ENCODE measurements at places on chromosomes 1 and 21.
A peak's percentile ranks its signal among the peaks of the same experiment; 100 is the strongest.

DNA sequence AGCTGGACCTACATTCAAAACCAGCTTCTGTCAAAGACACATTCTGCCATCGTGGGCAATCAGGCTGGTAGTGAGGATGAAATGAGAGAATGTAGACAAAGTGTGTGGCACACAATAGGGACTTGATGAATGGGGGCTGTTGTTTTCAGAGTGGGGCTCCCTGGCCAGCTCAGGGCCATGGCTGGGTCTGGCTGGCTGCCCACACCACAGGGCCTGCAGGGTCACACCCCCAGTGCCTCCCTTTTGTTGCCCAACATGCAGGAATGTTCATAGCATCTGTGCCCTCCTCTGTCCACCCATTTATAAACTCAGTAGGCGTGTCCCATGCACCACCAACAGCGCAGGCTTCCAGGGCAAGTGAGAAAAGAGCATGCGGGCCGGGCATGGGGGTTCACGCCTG lies 20.8 kb upstream of the ECE1 start:
- DNase-seq, result no peak

- peak; percentile 59 for DNase-seq
Measured at GRCh38 chr1:17369466-17369865, 2.5 kb upstream of the PADI6 start.

GRCh38 chr1:44870096-44870495 lies 27.0 kb upstream of the PTCH2 start:
- no peak for DNase-seq

GRCh38 chr1:78145105-78145580 lies 99.4 kb downstream of the GIPC2 start:
- DNase-seq, result peak; percentile 65

- no peak for DNase-seq
Measured at GRCh38 chr21:19228226-19228625, 824.6 kb upstream of the TMPRSS15 start.

GRCh38 chr1:28194326-28195035 lies 18.0 kb upstream of the PTAFR start:
- DNase-seq, result no peak

- DNase-seq, result no peak
Measured at GRCh38 chr1:192557841-192558595, 17.6 kb upstream of the RGS1 start.

DNA sequence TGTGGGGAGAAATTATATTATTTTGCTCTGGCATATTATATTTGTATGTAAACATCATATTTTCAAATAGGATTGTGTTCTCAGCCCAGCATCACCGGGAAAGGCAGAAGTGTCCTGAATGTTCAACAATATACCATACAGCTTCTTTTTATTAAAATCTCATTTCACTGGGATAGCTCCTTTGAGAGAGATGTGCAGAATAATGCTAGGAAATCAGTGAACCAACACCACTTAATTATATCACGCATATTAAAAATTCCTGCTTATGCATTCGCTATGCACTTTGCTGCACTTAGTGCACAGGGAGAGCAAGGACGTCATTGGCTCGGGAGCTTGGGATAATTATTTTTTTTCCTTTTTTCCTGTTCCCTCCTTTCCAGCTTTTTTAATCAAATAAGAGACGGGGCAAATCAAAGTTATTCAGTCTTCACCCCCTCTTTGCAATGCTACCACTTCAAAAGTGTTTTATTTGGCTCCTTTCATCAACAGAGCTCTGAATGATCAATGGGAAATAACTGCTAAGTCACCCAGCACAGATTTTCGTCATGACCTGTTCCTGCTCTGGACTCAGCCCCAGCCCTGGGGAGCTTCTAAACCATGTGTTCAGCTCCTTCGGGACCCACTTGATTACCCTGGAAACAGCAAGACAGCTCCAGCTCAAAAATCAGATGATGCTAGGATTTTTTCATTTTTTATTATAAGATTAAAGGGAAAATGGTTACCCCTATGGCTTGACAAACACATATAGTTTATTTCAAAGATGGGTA lies 165.5 kb upstream of the DUSP10 start:
- no peak for DNase-seq

DNA sequence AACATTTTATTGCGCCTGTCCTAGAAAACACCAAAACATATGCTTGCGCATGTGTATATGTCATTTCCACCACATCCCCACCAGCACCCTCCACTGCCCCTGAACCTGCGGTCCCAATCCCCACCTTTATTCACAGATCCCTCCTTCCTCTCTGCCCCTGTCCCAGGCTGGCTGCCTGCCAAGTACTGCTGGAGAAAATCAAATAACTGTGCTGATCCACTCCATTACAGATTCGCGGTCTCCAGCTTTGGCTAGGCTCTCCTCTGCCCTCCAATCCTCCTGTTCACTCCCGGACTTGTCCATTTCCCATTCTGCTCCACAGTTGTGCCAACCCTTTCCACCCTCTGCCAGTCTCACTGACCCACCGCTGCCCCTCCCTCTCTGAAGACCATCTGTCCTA lies 59.3 kb upstream of the GJB5 start:
- no peak for DNase-seq

DNA sequence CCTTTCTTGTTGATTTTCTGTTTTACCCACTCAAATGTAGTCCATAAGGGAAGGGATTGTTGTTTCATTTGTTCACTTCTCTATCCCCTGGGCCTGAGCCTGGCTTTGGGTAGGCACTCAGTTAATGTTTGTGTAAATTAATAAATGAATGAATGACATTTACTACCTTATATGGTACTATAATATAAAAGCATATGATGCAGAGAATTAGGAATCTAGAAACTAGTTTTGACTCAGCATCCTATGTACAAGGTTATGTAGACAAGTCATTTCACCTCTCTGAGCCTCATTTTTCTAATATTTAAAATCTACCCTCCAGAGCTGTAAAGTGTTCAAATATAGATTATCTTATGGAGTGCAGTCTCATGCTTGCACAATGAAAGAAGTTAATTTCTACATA lies 68.9 kb upstream of the S1PR1 start:
- no peak for DNase-seq

DNA sequence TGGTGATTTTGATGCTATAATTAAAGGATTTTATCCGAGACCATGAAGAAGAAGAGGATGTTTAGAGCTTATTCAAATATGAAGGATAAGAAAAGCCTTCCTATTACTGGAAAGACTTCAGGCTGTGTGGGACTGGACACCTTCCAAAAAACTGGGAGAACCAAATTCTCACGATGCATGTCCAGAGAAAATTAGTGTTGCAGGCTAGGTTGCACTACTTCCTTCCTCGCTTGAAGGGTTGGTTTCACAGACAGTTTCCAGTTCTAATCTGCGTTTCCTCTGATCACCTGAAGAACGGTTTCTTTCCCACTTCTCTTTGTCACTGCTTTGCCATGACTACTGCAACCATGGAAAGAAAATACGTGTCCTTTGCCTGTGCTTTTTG lies 2.0 kb downstream of the MTARC2 start:
- DNase-seq, result no peak

DNA sequence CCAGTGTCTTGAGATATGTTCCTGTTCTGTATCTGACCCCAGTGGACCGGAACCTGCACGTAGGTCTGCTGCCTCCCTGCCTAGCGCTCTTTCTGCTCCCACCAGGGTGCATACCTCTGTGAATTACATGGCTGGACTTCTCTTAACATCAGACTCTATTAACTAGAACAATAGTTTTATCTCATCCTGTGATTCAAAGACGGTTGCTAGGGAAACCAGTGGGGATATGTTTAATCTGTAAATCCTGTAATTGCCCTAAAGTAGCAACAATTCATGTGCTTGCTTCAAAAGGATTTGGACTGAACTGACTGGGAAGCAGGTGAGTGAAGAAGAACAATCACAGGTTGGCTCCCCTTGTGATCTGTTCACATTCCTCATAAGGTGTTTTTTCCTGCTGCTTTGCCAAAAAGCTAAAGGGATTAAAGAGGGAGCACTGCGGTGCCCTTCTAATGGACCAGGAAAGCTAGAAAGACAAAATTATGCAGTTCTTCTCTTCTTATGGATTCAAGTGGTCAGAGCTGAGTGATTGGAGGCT lies 52.7 kb upstream of the DIRAS3 start:
- DNase-seq, result no peak

Measured in RCC 7860 (cell line).